ENCODE measurements at places on chromosomes 16 and 17.

DNA sequence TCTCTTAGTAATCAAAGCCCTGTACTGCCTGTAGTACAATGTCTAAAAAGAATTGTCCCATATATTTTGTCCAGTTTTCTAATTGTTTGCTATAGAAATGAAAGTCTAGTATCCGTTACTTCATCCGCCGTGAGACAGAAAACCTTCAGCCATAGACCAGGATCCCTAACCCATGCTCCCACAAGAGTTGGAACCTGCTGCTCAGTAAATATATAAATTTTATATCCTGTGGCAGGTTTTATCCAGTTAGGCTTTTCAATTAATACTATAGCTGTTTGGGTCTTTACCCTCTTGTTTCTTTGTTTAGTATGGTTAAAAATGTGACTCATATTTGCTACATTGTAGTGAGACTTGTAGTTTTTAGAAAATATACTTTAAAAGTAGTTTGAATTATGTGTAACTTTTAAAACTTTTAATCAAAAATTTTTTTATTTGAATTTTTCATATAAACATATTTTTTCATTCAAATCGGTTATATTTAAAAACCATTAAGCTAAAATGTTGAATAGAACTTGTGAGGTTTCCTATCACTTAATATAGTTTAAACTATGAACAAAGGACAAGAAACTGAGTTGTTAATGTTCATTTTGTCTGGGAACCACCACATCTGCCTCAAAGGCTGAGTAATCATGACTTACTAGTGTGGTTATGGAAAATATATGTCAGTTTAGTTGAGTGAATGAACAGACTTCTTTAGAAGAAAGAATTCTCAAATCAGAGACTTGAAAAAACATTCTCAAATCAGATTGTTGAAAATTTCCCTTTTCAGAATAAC is 54.8 kb downstream of the VMP1 start:
- DNase-seq: peak; percentile 73

DNA sequence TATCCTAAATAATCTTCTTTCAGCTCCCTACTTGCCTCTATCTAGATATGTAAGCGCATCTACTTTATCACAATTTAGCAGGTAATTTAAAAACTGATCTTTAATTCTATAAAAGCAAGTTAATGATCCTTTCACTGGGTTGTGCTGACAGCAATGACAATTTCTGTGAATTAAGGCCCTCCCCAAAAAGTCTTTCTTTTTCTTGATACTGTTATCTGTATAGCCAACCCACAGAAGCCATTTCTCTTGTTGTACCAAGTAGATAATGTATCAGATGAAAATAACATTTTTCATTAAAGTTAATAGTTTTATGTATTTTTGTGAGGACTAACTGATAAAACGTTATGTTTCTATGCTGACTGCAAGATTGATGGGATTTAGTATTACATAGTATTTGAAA is 3.8 kb downstream of the ZPBP2 start:
- no peak for DNase-seq

DNA sequence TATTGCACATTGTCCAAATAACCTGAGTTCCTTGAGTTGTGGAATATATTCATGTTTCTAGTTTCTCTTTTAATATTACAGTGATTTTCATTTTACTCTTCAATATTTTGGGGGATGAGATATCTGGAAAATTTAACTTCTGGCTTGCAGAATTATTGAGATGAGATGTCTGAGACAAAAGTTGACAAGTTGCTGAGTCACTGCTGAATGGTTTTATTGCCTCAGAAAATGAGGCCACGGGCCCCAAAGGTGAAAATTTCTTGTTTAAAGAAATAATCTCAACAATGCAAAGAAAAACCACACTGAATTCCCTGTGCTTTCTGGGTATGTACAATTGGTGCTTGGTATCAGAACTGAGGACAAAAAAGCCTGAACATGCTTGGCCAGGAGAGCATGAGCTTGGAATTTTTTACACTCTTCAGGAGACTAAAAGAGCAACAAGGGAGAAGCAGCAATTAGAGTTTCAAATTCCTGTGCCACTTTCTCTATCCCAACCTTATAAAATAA is 129.2 kb upstream of the TOM1L1 start:
- no peak for DNase-seq

- DNase-seq: peak; percentile 44
Measured at GRCh38 chr16:80664786-80665185, 124.0 kb downstream of the DYNLRB2 start.

GRCh38 chr16:19872935-19873334 is 11.7 kb downstream of the GPRC5B start:
- no peak for DNase-seq

DNA sequence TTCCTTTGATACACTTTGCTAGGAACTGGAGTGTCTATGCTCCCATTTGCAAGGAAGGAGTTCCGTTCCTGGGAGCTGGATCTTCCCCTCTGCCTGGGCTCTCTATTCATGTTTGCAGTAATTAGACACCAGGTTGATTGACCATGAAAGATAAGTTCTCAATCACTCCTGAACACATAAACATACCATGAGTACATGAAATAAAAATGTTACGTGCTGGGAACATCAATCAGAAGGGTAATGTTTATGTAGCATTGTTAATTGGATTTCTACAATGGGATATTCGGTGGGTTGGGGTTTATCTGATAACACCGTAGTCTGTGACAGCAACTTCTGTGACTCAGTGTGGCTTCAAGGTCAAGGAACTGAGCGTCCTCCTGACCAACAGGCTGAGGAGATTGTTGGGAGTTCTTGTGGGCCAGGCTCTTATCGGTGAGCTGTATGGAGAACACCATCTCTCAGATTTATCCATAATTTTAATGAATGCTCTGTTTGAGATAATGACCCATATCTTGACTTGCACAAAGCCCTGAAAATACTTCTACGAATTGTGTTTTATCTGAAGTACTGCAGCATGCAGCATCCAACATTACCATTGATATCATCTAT is 136.4 kb downstream of the NPIPB5 start:
- DNase-seq: no peak

Measured in suppressor macrophage treated with lipopolysaccharide for 1 hour (primary cell).